Putamen (tissue), 1 donor: ENCODE measurements at places on chromosomes 13 and 19.
A peak's percentile ranks its signal among the peaks of the same experiment; 100 is the strongest.

GRCh38 chr13:104984296-104984818, 1551.1 kb downstream of the EFNB2 start:
- no peak for DNase-seq

GRCh38 chr13:113531041-113531873, 40.7 kb upstream of the DCUN1D2 start:
- DNase-seq = no peak

GRCh38 chr19:5131506-5132205, 162.7 kb downstream of the KDM4B start:
- DNase-seq = no peak

DNA sequence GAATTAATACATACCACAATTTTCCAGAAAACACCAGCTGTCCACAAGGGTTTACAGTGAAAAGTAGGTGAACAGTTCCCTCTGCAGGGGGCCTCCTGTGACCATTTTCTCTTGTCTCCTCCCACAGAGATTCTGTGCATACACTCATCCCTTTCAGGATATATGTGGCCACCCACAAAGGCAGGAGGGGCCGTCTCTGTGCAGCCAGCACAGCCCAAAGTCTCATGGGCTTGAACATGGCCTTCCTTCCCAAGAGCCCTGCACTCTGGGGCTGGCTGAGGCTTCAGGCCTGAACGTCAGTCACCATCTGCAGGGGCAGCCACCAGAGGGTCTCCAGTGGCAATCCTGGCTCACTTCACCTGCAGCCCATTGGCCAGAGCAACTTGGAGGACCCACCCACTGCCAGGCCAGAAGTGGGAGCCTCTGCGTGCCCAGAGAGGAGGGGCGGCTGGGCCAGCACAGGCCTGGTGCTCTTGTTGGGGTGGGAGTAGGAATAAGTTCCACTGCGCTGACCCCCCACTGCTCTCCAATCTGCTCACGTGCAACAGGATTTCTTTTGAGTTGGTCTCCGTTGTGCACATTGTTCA, 25.1 kb downstream of the TMEM161A start:
- DNase-seq = no peak

- no peak for DNase-seq
These were observed 340.0 kb downstream of the SPRY2 start for GRCh38 chr13:80000684-80001509.

GRCh38 chr19:6997679-6998445, 23.4 kb downstream of the MBD3L2B start:
- DNase-seq = no peak

- DNase-seq = no peak
These were observed 559 bp upstream of the RPL21 start for GRCh38 chr13:27250833-27251165.

- no peak for DNase-seq
These were observed 18.5 kb upstream of the C19orf33 start for GRCh38 chr19:38285567-38285966.

DNA sequence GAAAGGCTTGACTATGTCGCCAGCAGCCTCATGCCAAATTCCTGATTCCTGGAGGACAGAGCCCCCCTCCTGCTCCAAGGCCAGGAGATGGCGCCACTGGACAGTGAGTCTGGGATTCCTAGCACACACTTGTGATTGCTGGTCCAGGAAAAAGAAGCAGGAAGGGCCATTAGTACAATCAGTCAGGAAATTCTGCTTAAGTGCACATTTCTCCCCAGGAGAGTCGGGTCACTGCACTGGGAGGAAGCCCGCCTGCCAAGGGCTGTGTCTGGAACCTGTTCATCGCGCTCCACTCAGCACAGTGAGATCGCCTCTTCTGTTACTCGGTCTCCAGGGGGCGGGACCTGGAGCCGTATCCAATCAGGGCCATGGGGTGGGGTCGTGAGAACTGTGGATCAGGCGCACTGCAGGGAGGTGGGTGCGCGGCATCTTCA, 65.1 kb downstream of the ZNF823 start:
- peak; percentile 62 for DNase-seq

DNA sequence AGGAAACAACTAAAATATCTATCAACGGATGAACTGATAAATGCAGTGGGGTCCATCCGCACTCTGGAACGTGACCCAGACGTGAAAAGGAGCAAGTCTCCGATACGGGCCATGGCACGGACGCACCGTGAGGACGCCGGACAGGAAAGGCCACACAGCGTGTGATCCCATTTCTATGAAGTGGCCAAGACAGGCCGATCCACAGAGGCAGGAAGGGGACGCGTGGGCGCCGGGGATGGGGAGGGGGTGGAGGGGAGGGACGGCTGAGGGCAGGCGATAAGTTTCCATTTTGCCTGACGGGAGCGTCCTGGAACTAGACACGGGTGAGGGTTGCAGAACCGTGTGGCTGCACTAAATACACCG, 13.8 kb downstream of the SHC2 start:
- DNase-seq = no peak

DNA sequence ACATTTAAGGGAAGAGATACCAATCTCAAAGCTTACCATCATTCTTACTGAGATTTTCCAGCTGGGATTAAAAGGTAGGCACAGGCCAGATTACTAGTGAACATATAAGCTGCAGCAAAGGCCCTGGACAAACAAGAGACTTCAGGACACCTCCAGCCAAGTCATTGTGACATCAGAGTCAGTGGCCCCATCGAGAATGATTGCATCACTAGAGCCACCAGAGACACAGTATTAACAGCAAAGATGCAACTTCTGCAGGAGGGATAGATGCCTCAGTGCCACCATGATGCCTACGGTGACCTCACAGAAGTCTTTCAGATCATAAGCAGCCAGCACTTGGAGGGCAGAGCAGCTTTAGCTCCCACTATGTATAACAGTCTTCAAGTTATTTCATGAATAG, 8.6 kb downstream of the RUBCNL start:
- DNase-seq = no peak

GRCh38 chr13:111912453-111912866, 154.5 kb upstream of the SOX1 start:
- DNase-seq = no peak

- no peak for DNase-seq
These were observed 9.6 kb downstream of the TINCR start for GRCh38 chr19:5558101-5558621.

GRCh38 chr13:112576191-112576590, 11.8 kb downstream of the TUBGCP3 start:
- DNase-seq = no peak

GRCh38 chr19:31598730-31599238, 249.5 kb upstream of the TSHZ3 start:
- DNase-seq = no peak

- DNase-seq = no peak
These were observed 564 bp downstream of the NLRP12 start for GRCh38 chr19:53823380-53824120.

DNA sequence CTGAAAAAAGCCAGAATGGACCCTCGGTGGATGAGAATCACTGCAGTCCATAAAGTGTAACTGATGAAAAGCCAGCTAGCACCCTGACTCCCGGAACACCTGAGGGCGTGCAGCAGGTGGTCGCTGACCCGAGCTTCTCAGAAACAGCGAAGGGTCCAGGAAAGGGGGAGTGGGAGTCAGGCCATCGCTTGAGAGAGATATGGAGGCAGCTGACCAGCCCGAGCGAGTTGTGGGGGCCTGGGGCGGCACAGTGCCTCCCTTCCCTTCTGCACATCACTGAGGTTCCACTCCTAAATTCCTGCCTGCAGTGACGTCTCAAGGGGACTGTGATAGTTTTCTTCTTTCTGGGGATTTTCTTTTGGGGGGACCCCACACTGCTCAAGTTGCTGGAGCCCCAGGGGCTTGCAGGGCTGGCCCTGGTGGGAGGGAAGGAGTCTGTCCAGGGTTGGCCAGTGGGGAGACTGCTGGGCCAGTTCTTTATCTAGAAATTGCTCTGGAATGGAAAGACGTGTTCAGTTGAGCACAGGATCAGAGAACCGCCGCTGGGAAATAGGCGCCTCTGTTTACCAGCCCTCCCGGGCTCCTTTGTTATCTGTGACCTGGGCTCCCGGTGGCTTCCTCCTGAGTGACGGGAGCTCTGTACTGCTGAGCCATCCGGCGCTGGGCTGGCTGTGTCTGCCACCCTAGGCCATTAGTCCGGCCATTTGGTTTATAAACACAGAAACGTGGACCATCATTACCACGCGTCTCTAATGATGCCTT, 71.3 kb downstream of the RAB20 start:
- no peak for DNase-seq

DNA sequence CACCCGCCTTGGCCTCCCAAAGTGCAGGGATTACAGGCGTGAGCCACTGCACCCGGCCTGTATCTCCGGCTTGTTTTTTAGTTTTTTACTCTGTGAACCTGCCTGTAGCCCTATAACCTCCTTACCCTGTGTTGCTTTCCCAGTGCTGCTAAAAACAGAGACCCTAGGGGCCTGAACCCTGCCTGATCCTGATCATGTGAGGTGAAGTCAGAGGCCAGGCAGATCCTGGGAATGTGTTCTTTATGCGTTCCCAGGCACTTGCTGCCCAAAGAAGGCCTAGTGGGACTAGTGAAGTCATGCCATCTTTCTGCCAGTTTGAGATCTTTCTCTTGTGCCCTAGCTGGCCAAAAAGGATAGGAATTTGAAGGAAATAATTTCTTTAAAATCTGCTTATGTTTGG, 4.6 kb downstream of the UBA2 start:
- no peak for DNase-seq

DNA sequence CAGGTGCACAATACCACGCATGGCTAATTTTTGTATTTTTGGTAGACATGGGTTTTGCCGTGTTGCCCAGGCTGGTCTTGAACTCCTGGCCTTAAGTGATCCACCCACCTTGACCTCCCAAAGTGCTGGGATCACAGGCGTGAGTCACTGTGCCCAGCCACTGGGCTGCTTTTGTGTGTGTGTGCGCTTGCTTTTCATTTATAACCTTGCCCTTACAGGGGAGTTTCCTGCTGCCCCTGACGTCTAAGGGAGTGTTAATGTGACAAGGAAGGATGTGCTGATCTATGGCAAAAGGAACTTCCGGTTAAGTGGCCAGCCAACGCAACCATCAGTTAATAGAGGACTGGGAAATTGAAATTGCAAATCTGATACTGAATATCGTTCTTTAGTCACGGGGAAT, 57.7 kb downstream of the ING1 start:
- DNase-seq = no peak

- no peak for DNase-seq
These were observed 462.2 kb downstream of the TSHZ3 start for GRCh38 chr19:30887042-30887441.

- DNase-seq = no peak
These were observed 18.7 kb upstream of the ZNF888 start for GRCh38 chr19:52941941-52942385.

GRCh38 chr13:110642291-110642981, 27.1 kb downstream of the NAXD start:
- no peak for DNase-seq

- no peak for DNase-seq
These were observed 4.7 kb upstream of the KLK5 start for GRCh38 chr19:50957587-50957986.

- DNase-seq = no peak
These were observed 15.7 kb downstream of the RANBP3 start for GRCh38 chr19:5961969-5962945.

GRCh38 chr13:90427322-90428272, 919.9 kb upstream of the MIR17HG start:
- DNase-seq = no peak

- no peak for DNase-seq
These were observed 27.5 kb upstream of the TFDP1 start for GRCh38 chr13:113557013-113557412.

DNA sequence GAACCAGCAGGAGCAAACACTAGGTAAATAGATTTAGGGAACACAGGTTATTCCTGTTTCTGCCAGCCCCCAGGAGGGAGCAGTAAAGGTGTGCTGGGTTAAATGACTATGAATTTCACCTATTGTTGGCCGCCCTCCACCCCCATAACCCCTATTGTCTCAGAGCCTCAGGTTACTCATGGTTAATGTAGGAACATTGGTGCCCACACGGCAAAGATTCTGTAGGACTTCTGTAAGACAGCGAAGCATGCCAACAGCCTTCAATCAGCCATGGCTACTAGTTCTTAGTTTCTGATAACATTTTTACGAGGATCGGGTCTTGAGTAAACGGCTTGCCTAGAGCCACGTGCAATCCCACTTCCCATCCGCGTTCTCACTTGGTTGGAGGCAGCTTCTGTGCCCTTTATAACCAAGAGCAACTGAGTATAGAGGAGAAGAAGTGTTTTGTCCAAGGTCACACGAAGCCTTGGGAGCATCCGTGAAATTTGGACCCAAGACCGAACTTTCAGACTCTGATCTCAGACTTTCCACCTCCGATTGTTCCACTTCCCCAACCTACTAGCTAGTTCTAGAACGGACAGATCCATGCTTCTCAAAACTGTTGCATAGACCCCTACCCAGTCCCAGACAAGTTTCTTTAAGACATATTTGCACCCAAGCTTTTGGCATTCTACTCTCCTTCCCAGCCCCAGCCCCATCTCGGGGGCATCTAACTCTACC, 5.1 kb upstream of the CACNG8 start:
- no peak for DNase-seq

- no peak for DNase-seq
These were observed 238.0 kb downstream of the LHFPL6 start for GRCh38 chr13:39364947-39365468.

DNA sequence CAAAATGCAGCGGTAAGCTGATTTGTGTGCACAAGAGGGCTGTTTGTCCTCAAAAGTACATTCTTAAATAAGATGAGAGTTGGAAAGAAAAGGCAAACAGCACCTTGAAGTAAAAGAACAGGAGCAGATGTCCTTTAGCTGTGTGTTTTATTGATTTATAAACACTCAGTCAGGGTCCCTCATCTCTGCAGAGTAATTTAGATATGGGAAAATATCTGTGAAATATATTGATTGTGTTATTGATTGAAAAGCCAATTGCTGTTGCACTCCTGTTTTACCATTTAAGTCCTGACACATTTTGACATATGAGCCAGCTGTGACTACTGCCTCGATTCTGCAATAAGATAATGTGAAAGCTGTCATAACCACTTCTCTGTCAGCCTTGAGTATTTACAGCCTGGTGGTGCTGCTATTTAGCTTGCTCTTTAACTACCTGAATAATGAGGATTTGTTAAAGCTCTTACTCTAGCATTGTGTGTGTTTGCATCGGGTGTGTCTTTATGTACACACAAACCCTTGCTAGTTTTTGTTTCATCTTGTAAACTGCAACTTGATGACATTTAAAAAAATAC, 550.1 kb downstream of the DACH1 start:
- DNase-seq = no peak

GRCh38 chr13:32214071-32214470, 101.1 kb downstream of the ZAR1L start:
- no peak for DNase-seq
